ENCODE measurements at places on chromosomes 12 and 14.
A peak's percentile ranks its signal among the peaks of the same experiment; 100 is the strongest.

DNA sequence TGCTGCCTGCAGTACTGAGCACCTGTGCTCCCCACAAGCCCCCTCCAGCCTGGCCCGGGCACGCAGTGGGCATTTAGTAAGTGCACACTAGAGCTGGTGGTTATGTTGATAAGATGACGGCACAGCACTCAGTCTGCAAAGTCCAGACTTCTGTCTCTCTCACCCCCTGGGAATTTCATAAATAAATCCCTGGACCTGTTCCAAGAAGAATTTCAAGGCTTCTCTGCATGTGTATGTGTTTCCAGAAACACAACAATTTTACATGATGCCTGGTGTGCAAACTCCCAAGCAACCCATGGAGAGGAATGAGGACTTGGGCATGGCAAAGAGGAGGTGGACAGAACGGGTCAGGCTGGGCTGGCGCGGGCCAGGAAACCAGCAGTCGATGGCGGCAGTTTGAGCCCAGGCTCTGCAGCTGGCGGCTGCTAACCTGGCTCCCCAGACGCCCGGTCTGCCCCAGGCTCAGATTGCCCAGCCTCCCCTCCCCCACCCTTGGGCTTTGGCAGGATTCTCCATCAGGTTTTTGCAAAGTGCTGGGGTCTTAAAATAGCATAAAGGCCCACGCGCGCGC is 10.4 kb upstream of the ACVR1B start:
- no peaks in the 10 kb centered on the region for H3K27me3 ChIP-seq
- H3K27ac ChIP-seq = no peak overlapping the region
- no peak for DNase-seq

- H3K4me1 ChIP-seq = peaks cover 10% of the 10 kb centered on the region
- H3K4me3 ChIP-seq = peak overlapping the region; percentile 12
- no peak for DNase-seq
- H3K36me3 ChIP-seq = no peaks in the 10 kb centered on the region
- H3K27ac ChIP-seq = peak overlapping the region; percentile 95
- peaks cover 11% of the 10 kb centered on the region for H3K27me3 ChIP-seq
Measured at GRCh38 chr12:58915634-58916033, 4.7 kb downstream of the LRIG3 start.

DNA sequence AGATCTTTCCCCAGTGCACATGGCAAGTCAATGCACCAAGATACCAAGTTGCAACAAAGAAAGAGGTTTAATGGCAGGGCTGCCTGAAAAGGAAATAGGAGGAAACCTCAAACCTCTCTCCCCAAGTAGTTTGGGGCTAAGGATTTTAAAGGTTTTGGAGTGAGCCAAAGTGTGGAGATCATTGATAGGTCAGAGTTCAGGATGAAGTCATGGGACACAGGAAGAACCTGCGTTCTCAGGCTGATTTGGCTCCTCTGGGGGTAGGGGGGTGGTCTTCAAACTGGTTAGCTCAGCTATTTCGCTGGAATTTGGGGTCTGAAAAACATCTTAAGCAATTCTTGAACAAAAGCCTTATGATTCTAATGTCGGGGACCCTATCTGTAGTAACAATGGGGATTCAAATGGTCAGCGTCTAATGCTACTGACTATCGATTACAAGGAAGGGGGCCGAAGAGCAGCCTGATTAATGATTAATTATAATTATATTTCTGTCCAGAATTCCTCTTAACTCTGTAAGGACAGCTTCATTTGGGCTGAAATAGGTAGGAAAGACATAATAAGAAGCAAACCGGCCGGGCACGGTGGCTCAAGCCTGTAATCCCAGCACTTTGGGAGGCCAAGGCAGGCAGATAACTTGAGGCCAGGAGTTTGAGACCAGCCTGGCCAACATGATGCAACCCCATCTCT is 31.4 kb downstream of the AICDA start:
- no peaks in the 10 kb centered on the region for H3K4me1 ChIP-seq
- no peak for DNase-seq
- H3K27me3 ChIP-seq = no peaks in the 10 kb centered on the region
- no peaks in the 10 kb centered on the region for H3K36me3 ChIP-seq
- no peak overlapping the region for H3K27ac ChIP-seq

DNA sequence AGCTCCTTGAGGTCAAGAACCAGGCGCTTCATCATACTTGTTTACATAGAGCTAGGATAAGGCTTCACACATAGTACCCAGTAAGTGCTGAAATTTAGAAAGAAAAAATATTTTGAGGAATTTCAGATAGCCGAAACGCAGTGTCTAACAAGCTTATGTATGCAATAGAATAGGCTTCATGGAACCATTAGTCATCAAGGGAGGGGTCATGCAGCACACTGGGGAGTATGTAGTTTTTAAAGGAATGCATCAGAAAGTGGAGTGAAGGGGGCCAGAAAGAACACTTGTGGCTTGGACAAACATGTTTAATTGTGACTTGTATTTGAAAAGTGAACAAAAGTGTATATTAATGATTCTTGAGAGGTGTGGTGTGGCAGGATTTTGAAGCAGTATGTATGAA is 38.1 kb downstream of the DBX2 start:
- no peaks in the 10 kb centered on the region for H3K4me1 ChIP-seq
- H3K36me3 ChIP-seq = no peaks in the 10 kb centered on the region
- DNase-seq = no peak
- H3K4me3 ChIP-seq = no peak overlapping the region

DNA sequence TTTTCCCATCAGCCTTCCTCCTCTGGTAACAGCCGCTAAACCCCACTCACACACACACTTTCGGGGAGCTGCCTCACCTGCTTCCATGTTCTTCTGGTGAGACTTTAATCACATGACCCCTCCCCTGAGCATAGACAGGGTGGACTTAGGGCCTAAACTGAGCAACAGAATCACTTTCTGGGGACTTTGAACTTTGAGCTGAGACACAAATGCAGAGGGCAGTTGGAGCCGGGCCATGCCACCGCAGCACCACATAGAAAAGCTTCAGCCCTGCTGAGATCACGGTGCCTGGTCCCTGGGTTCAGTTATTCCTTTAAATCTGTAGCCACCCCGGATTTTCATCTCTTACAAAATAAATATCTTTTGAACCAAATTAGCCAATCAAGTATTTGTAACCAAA is 18.4 kb upstream of the MAP3K9 start:
- peaks cover 3% of the 10 kb centered on the region for H3K4me1 ChIP-seq
- H3K27ac ChIP-seq = no peak overlapping the region
- H3K4me3 ChIP-seq = no peak overlapping the region
- H3K36me3 ChIP-seq = no peaks in the 10 kb centered on the region
- H3K27me3 ChIP-seq = no peaks in the 10 kb centered on the region

- no peak overlapping the region for H3K27ac ChIP-seq
- H3K36me3 ChIP-seq = peaks cover 52% of the 10 kb centered on the region
- no peak overlapping the region for H3K4me3 ChIP-seq
- H3K27me3 ChIP-seq = no peaks in the 10 kb centered on the region
- no peak for DNase-seq
- peaks cover 38% of the 10 kb centered on the region for H3K4me1 ChIP-seq
Measured at GRCh38 chr14:90579088-90579487, 182.3 kb downstream of the CALM1 start.

- H3K36me3 ChIP-seq = no peaks in the 10 kb centered on the region
- no peak overlapping the region for H3K4me3 ChIP-seq
- no peak for DNase-seq
Measured at GRCh38 chr14:77148510-77149231, 7.1 kb upstream of the ZDHHC22 start.

All from spinal cord (tissue), 10 donors.